Esophagus muscularis mucosa (tissue), 4 donors: ENCODE measurements at places on chromosomes 5 and 9.

DNA sequence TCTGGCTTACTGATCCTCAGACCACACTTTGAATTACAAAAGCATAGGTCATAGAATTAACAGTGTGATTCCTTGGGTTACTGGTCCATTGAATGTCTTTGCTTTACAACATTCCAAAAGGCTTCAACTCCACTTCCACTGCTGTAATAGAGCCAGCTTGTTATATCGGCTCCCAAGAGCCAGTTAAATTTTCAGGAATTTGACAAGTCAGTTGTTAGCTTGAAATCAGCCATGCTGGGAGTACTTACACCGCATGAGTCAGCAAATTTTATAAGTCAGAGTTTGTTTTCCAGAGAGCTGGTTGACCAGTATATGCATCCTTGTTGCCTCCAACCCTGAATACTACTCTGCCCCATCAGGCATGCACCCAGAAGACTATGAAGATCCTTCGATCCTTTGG is 73.1 kb downstream of the FOXB2 start:
- no peak for DNase-seq

DNA sequence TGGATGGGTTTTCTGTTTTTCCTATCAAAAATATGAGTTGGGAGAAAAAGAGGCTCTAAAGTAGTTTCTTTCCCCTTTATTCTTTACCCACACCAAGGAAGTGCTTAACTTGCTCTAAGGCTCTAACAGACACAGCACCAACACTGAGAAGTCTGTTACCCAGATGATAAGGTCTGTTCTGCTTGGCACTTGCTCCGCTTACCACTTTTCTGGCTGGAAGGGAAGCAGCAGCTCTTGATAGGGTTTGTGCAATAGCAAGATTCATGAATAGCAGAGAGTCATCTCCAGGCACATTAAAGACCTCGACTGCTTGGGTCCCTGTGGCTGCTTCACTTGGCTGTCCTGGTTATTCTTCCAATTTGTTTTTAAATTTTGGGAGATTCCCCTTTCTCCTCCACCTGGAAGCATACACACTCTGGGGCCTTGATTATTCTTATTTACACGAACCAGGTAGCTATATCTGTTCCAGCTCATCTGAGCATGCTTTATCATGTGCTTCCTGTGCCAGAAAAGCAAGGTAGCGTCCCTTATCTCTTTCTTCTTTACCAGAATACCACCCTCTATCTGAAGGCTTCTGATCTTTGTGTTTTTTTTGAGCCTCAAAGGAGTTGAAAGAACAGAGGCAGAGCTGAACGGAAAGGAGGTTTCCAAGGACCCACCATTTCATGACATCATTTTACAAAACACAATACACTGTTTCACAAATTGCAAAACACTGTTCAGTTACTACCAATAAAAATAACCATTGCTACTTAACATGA is 24.8 kb downstream of the PPP3R2 start:
- no peak for DNase-seq

DNA sequence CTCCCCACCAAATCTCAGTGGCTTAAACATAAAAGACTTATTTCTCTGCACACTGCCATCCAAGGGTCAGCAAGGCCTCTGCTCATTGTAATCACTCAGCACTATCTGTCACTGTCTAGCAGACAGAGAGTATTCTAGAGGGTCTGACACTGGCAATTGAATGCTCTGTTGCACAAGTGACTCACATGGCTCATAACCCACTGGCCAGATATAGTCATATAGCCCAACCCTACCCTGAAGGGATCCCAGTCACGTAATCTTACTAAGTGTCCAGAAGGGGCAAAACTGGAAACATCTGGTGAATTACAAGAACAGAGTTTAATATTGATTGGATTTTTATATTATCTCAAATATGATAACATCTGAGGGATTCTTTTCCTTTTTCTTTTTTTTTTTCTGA is 80.7 kb downstream of the TSSK1B start:
- DNase-seq: no peak

- no peak for DNase-seq
Measured at GRCh38 chr9:36744678-36745077, 172.0 kb downstream of the MELK start.

GRCh38 chr5:106363578-106363977 is 1307.2 kb downstream of the EFNA5 start:
- no peak for DNase-seq

DNA sequence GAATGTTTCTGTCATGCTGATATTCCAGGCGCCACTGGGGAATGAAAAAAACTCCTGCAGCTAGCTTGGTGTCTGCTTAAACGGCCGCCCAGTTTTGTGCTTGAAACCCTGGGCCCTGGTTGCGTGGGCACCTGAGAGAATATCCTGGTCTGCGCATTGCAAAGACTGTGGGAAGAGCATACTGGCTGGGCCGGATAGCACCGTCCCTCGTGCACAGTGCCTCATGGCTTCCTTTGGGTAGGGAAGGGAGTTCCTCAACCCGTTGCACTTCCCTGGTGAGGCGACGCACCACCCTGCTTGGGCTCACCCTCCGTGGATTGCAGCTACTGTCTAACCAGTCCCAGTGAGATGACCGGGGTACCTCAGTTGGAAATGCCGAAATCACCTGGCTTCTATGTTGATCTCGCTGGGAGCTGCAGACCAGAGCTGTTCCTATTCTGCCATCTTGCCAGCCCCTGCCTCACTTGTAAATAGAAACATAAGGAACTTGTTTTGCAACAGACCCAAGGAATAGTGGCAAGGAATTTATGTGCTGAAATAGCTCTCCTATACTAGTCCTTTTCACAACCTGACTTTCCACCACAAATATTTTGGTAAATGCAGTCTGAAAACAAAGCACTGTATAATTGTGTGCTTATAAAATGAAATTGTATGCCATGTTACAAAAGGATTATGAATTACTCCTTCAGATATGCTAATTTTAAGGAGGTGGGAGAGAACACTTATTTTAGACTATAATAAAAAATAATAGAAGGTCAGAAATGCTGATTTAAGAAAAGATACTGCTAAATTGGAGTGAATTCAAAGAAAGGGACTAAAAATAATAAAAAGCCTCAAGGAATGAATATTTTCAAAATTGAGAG is 90.3 kb downstream of the ADAMTSL1 start:
- no peak for DNase-seq

GRCh38 chr5:112880219-112880964 is 19.3 kb downstream of the SRP19 start:
- DNase-seq: no peak

DNA sequence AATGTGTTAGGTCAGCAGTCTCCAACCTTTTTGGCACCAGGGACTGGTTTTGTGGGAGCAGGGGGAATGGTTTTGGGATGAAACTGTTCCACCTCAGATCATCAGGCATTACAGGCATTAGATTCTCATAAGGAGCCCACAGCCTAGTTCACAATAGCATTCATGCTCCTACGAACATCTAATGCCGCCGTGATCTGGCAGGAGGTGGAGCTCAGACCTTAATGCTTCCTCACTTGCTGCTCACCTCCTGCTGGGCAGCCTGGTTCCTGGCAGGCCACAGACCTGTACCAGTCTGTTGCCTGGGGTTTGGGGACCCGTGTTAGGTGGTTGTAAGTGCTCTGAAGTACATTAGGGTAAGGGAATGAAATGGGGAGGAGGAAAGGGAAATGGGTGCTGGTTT is 9.7 kb upstream of the CTNNA1 start:
- no peak for DNase-seq

GRCh38 chr9:110143485-110143884 is 64.5 kb downstream of the C9orf152 start:
- no peak for DNase-seq

GRCh38 chr9:20823051-20823450 is 139.0 kb downstream of the FOCAD start:
- no peak for DNase-seq

DNA sequence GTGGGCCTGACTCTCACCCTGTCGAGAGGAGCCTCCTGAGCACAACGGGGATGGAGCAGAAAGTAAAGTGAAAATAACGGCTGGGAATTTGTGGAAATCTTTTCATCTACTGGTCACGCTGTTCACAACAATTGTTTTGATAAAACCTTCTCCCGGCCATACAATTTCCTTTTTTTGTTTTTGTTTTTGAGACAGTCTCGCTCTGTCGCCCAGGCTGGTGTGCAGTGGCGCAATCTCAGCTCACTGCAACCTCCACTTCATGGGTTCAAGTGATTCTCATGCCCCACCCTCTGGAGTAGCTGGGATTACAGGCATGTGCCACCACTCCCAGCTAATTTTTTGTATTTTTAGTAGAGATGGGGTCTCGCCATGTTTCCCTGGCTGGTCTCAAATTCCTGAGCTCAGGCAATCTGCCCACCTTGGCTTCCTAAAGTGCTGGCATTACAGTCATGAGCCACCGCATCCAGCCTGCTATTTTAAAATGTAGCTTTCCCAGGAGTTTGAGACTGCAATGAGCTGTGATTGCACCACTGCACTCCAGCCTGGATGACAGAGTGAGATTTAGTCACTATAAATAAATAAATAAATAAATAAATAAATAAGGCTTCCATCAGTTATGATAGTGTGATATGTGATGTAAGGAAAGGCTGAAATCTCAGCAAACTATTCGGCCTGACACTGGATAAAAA is 73.5 kb upstream of the PTGER4 start:
- DNase-seq: no peak

GRCh38 chr9:95634536-95634935 is 117.8 kb upstream of the PTCH1 start:
- DNase-seq: no peak

DNA sequence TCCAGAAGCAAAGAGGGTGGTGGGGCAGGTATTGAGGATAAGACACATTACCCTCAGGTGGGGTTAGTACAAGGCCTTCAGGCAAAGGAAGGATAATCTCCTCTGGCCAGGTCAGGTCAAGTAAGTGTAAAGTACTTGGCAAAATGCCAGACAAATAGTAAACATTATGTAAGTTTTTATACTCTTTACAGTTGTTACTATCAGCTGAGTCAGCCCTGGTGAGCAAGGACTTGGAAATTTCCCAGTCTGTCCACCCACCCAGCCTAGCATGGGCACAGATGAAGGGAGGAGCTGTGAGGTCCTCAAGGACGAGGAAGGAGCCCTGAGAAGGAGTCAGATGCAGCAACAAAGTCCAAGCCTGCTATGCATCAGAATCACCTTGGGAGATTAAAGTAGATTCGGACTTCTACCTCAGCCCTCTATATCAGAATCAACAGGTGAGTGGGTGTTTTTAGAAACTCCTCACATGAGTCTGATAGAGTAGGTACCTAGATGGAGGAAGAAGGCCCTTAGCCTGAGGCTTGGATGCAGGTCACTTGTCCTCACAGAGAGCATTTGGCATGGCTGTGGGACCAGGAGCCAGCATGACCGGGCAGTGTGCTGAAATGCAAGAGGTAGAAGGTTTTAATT is 50.2 kb upstream of the BARX1 start:
- peak; percentile 72 for DNase-seq

DNA sequence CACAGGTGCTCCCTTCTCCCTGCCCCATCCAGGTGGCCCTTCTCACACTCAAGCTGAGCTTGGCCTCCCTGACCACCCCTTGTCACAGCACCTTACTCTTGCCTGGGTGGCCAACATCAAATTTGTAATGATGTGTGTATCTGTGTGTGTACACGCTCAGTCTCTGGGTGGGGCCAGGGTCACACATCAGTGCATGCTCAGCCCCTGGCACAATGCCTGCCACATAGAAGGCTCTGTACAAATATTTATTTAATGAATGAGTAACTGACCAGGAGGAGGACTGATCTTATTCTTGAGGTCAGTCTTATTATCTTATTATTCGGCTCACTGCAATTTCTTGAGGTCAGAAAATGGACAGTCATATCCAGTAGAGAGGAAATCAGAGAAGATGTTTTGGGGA is 41.3 kb upstream of the HAND1 start:
- DNase-seq: no peak

DNA sequence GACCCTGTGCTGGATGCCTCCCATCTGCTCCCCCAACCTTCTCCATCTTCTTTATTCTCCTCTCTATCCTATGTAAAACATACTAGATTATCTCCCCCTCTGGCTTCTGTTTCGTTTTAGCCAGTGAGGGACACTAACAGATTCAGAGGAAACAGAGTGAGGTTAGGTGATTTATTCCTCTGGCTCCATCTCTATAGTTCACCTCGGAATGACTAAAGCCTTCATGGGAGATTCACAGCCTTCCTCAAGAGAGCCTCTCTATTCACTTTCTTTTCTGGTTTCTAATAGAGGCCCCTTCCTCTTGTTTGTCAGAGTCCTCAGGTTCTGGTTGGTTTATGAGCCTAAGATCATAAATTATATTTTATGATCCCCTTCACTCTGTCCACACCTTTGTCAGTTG is 633.1 kb upstream of the TYRP1 start:
- no peak for DNase-seq

- DNase-seq: no peak
Measured at GRCh38 chr5:50564558-50564957, 101.9 kb upstream of the PARP8 start.
